ENCODE measurements at places on chromosomes 13 and 19.
A peak's percentile ranks its signal among the peaks of the same experiment; 100 is the strongest.

DNA sequence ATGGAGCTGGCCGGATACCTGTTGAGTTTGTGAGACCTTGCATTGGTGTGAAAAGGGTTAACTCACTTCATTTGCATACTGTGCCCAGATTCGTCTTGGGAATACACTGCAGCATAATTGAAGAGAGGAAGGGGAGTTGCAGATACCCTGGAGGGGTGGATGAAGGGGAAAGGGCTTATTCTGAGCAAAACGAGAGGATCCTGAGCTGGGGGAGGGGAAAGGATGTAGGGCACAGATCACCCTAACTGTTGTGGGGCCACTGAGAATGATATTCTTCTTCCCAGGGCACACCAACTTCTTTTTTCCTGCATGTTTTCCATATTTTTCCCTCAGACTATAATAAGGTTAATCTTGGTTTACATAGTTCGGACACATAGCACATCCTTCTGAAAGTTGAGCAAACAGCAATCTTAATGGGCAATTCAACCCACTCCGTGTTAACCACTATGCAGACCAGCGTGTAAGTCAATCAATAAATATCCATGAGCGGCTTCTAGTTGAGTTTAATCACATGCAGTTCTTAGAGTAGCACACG lies 11.7 kb upstream of the PTPRS start:
- DNase-seq, result no peak

DNA sequence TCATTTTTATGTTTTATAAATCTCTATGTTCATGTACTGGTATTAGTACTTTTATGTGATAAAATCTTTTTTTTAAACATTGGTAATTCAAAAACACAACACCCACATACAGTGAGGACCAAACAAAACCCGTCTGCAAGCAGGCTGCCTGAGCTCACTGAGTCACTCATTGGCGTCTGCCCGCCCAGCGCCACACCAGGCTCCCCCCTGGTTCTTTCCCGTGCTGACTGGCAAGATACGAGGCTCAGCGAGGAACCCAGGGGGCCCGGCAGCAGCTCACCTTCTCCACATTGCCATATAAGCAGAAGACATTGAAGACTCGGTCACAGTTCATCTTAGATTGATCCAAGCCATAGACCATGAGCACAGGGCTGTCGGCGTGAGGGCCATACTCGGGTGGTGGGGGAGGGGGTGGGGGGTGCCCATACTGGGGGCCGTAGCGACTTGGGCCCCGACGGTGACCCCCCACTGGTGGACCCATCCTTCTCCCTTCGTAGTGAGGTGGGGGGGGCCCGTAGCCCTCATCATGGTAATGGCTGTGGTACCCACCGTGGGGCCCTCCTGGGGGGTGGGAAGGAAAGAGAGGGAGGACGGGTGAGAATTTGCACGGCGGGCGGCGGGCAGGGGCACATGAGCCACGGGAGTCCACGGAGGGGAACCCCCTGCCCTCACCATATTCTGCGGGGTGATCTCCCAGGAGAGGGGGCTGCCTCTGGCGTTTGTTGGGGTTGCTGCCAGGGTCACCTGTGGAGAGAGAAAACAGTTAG lies 8.4 kb upstream of the ECH1 start:
- DNase-seq, result no peak

GRCh38 chr13:39870197-39870747 lies 214.8 kb downstream of the COG6 start:
- no peak for DNase-seq

DNA sequence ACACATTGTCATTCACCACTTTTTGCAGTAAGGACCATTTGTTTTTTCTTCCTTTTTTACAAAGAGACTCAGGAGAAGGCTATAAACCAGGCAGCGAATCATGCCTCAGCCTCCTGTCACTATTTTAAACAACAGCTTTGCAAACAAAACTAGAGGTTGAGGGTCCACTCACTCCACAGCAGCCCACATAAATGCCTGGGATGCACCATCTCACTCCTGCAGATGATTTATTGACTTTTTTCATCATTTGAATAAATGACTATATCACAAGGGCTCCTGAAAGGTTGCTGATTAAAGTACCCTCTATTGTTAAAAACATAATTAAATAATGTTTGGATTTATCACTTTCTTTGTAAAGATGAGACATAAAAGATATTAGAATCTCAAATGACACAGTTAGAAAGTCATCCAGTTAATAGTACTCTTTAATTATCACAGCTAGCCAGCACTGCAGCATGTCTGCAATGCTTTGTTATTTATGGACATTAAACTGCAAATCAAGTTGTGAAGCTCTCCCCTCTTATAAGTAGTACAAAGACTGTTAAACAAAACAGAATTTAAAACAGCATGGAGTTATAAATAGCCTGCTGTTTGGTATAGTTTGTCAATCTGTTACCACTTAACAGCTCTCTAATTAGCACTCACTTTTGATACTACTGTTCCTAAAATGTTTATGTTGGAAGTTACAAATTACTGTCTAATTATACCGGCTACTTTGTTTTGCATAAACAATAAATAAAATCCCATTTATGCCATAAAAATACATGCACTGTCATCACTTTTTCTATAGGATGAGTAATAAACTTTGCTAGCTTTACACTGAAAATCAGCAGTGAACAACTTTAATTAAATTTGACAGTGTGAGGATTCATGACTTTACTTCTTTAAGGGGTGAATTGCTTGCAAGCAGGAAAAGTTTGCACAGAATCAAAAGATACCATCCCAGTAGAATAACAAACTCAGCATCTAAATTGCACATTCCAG lies 853.2 kb downstream of the UQCRFS1 start:
- peak; percentile 37 for DNase-seq

- DNase-seq, result no peak
These were observed 774.1 kb downstream of the LIG4 start for GRCh38 chr13:107441279-107441678.

GRCh38 chr13:77516342-77516789 lies 19.1 kb upstream of the SCEL start:
- no peak for DNase-seq

DNA sequence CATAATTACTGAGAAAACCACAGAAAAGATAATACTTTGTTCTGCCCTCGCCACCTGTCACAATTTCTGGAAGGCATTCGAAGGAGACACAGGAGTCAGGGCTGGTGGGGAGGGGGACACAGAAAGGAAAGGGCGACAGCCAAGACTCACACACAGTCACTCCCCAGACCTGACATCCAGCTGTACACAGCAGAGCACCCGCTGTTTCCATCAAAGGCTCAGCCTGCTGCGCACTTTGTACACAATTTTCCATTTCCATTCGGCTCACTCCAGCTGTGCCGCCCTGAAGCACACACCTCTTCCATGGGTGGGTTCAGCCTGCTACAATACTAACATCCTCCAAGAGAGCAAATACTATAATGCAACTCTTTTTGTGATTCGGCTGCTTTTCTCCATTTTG lies 38.0 kb downstream of the STK24 start:
- no peak for DNase-seq

DNA sequence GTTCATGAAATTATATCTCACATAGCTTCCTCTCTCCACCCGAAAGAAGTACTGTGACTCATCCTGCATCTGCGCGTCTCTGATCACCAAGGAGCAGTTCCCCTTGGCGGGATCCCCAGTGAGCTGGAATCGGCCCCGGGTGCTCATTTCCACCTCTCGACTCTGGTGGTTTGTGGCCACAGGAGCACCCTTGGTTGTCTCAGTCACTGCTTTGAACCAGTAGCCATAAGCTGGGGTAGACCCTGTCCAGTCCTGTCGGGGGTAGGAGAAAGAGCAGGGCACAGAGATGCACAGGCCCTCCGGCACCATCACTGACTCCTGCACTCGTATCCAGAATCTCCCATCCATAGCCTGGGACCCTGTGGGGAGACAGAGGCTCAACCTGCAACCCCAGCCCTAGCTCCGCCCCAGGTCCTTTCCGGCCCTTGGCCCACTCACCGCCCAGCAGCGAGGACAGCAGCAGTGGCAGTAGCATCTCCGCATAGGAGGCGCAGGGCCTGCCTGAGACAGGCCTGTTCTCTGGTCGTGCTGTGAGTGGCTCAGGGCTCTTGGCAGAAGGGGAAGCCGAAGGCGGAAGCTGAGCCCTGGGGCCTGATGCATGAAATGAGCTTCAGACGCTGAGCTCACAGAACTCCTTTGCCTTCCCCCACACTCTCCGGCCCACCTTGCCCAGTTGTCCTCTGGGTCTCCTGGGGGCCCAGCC lies at the start of gene SIGLEC10:
Gene SIGLEC10 (minus strand): TSS at position 536 of the 703 bp plus-strand sequence. CDS start 61 bp downstream, at position 475.
- DNase-seq, result no peak

DNA sequence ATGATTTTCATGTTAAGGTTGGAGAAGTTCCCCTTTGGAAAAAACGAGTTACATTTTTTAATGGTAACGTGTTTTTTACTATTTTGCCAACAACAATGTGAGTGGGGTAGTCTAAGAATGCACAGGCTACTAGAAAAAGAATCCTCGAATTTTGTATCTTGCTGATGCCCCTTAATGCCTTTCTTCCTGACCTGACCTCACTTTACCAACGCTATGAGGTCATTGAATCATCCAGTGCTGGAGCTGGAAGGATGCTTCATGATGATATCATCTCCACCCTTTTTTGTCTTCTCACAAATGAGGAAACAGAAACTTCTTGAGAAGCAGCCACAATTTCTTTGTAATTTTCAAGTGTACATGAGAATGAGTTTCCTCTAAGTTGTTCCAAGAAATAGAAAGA lies 8.2 kb upstream of the UBL3 start:
- no peak for DNase-seq

- no peak for DNase-seq
These were observed 25.9 kb downstream of the COMP start for GRCh38 chr19:18765224-18765623.

GRCh38 chr19:58543826-58544590 lies at the start of gene TRIM28:
Gene TRIM28, plus strand, starts transcription at chr19:58544064. Its CDS starts 694 bp downstream, at chr19:58544758.
- peak; percentile 100 for DNase-seq

DNA sequence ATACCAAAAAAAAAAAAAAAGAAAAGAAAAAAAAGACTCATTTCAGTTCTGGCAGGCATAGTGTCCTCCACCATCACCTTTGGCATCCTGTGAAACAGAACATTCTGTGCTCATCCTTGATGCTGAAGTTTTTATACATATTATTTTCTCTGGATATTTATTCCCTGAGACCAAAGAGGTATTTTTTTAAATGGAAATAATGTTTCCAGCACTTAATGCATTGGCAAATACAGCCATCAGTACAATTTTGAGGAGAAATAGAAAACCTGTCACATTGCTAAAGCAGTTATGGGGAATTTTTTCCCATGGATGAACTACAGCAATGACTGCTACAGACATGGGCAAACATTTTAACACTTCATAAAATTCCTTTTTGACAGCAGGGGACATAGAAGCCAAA lies 312.4 kb downstream of the DNAJC15 start:
- DNase-seq, result no peak

DNA sequence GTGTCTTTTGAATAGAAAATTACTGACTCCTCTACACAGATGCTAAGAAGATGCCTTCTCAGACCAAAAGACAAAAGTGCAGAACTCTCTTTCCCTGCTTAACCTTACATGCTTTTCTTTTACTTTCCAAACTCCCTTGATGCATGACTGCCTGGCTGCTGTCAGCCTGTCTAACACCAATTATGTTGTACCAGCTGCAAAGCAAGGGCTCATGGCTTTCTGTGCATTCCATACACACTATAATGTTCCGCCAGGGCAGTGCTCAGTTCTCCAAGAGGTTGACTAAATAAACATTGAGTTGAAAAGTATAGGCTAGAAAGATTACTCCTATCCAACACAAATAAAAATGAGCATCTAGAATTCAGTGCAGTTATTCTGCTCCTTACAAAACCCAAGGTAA lies 330.4 kb upstream of the NBEA start:
- DNase-seq, result peak; percentile 42

DNA sequence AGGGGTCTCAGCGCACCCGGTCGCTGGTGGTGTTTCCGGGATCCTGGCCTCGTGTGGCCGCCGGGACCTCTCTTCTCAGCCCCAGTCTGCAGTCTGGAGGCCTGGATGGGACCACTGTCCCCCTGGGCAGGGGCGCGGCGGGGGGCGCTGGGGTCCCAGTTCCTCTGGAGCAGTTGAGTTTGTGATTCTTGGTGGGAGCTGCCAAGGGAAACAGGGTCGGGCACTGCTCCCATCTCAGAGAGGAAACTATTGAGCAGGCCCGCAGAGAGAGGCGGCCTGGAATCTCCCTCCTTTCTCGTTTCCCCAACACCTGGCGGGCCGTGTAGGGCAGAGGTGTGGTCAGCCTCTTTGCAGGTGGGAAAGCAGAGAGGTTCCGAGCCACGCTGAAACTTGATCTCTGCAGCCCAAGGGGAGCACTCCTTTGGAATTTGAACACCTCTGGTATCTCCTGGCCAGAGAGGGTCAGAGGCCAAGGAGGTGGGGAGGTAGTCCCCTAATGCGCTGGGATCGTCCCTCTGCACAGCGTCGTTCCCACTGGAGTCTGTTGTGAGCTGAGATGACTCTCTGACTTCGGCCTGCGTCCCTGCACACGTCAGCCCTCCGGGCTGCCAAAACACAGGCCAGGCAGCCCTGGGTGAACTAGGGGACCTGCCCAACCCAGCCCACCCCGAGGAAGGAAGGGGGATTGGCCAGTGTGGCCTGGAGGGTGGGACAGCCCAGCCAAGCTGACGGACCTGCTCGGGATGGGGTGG lies 741 bp downstream of the PLEKHF1 start:
- DNase-seq, result no peak

DNA sequence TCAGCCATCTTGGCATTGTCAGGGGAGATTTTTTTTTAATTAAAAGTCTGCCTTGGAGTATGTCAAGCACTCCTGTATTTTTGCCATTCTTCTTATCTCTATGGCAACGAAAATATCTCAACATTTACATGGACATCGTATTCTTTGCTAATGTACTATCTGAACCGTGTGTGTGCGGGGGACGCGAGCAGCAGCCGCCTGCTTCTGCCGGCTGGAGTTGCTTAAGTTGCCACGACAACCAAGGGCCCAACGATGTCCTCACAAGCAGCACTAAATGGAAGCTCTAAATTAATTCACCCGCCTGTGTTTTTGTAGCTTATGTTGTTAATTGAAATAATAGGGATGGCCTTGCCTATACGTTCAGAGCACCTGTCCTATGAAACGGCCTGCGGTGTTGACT lies 309.5 kb downstream of the TEX29 start:
- DNase-seq, result no peak

DNA sequence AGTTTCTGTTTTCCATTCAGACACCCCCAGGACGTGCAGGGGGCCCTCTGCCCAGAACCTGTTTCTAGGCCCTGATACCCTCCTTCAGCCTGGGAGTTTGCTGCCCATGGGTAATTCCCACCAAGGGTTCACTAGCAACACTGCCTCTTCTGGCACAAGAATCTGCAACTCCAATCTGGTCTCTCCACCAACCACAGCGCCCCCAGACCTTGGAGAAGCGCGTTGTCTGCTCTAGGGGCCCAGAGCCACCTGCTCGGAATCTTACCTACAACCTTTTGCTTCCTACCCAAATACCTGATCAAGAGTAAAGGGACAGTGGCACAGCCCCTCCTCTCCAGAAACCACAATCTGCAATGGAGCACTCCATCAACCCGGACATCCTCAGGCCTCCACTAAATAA lies 763 bp downstream of the ZNF180 start:
- DNase-seq, result peak; percentile 12
